ENCODE measurements at places on chromosomes 4 and X. TPM values are rescaled to one million over a fixed set of nuclear protein-coding genes. Genes with fewer than 3 reads are reported as not detected.
A peak's percentile ranks its signal among the peaks of the same experiment; 100 is the strongest.

XAGE1B gene
- total RNA-seq, result not detected

HTR2C gene
- total RNA-seq, result not detected

GASK1B gene
- total RNA-seq, result 25.8 TPM

DIPK2B gene
- total RNA-seq, result not detected

C1GALT1C1 gene
- total RNA-seq, result 12.7 TPM

COL25A1 gene
- 10.5 TPM for total RNA-seq

PABPC1L2A gene
- total RNA-seq, result 0.38 TPM

DNA sequence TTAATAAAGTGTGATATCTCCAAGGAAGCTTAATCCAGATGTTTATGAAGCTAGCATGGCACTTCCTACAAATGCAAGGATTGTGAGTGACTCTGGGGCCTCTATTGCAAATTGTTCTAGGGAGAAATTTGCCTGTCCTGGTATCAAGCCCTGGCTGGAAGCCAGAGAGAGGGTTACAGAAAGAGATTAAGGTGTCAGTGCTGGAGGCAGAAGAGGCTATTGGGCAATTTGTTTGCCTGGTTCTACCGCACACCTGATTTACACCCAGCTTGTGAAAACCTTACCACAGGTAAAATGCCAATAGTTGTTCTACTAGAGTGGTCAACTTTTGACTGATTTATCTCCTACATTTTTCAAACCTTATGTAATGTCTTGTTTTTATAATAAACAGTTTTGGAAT is 186.7 kb upstream of the FAT1 start:
- DNase-seq, result no peak

GRCh38 chr4:147582386-147583060 is 34.7 kb upstream of the TMEM184C start:
- DNase-seq, result peak; percentile 81

DNA sequence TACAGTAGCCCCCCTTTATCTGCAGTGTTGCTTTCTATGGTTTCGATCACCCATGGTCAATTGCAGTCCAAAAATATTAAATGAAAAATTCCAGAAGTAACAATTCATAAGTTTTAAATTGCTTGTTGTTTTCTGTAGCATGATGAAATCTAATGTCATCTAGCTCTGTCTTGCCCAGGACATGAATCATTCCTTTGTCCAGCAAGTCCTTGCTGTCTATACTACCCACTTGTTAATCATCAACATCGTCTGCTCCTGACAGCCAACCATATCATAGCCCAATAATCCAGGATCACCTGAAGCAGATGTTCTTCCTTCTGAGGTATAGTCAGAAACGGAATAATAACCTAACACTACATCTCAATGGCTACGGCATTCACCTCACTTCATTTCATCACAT is 79.8 kb downstream of the ADAMTS3 start:
- peak; percentile 16 for DNase-seq

GRCh38 chrX:100413229-100413628 is 3.2 kb upstream of the PCDH19 start:
- DNase-seq, result peak; percentile 10

DNA sequence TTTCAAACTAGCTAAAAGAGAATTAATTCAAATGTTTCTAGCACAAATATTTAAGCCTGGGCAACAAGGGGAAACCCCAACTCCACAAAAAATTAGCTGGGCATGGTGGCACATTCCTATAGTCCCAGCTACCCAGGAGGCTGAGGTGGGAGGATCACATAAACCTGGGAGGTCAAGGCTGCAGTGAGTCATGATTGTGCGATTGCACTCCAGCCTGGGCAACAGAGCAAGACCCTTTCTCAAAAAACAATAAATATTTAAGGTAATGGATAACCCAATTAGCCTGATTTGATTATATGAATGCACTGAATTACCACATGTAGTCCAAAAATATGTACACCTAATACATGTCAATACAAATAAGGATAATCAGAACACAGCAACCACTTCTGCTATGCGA is 14.3 kb downstream of the RCHY1 start:
- no peak for DNase-seq

DNA sequence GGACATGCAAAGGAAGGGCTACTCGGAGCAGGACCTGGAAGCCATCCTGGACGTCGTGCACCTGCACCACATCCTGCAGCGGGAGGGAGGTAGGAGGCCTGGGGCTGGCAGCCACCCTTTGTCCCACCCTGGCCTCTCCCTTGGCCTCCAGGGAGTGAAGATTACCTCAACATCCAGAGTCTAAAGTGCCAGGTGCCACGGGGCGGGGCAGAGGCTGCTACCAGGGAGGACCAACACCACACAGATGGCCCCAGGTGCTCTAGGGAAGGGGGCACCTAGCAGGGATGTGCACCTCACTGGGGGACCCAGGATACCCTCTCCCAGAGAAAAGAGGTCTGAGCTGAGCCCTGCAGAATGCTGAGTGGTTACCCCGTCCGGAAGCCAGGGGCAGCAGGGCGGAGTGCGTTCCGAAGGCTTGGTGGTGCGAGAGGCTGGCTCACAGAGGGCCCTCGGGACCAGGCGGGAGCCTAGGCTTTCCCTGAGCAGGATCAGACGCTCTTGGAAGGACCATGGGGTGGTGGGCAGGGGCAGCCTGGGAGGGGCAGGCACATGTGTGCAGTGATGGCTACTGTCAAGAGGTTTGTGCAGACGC is 16.1 kb downstream of the ABCD1 start:
- DNase-seq, result no peak

DNA sequence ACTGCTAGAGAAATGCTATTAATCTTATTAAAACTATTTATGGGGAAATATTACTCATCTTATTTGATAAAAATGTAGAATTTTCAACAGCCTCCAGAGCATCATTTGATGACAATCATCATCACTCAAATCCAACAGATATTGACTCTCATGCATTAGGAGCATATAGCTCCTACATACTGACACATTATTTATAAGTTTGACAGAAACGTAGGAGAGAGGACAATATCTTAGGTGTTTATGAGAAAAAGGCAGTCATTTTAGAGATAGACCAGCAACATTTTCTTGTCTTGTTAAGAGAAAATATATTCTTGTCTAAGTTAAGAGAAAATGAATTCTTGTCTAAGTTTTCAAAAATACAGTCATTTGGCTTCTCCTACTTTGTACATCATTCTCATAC is 2550.2 kb downstream of the PCDH7 start:
- DNase-seq, result no peak

DNA sequence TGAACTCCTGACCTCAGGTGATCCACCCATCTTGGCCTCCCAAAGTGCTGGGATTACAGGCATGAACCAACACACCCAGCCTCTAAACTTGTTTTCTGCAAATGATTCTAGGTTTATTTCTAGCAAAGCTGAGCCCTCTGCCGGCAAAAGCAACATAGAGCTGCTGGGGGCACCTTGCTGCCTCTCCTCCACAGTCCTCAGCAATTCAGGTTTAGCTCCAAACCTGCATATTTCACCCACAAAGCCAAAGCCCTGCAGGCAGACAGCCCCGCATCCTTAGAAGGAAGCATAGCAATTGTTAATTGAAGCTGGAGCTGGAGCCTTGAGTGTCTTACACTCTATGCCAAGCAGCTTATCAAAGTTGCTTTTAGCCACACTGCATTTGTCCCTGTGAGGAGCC is 24.9 kb upstream of the OCIAD2 start:
- DNase-seq, result no peak

DNA sequence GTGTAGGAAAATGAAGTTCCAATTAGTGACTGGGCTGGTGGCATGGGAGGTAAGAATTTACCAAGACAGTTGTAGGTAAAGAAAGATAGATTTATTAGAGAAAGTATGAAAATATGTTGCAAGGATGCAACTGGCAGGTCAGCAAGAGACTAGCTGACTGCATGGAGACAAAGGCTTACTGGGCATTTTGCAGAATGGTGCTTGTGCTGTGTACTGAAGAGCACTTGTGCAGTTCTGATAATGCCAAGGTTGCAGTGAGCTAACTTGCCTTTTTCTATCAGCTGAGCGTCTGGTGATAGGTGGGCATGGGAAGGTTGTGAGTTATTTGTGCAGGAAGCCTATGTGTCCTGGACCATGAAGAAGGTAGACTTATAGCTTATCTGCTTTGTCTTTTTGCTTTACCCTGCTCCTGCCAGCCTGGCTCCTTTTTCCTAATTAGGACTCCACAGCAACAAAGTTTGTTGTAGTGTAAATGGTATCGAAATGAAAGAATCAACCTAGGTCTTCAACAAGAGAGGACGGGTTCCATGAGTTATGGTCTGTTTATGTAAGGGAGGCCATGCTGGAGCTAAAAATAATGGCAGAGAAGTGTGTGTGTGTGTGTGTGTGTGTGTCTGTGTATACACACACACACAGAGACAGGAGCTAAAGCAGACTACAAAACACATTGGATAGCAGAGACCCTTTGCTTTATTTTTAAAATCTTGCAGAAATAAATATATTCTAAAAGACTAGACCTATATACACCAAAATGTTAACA is 15.0 kb downstream of the BST1 start:
- DNase-seq, result no peak

- DNase-seq, result peak; percentile 96
These were observed 556.3 kb downstream of the PPARGC1A start for GRCh38 chr4:23333556-23333945.

DNA sequence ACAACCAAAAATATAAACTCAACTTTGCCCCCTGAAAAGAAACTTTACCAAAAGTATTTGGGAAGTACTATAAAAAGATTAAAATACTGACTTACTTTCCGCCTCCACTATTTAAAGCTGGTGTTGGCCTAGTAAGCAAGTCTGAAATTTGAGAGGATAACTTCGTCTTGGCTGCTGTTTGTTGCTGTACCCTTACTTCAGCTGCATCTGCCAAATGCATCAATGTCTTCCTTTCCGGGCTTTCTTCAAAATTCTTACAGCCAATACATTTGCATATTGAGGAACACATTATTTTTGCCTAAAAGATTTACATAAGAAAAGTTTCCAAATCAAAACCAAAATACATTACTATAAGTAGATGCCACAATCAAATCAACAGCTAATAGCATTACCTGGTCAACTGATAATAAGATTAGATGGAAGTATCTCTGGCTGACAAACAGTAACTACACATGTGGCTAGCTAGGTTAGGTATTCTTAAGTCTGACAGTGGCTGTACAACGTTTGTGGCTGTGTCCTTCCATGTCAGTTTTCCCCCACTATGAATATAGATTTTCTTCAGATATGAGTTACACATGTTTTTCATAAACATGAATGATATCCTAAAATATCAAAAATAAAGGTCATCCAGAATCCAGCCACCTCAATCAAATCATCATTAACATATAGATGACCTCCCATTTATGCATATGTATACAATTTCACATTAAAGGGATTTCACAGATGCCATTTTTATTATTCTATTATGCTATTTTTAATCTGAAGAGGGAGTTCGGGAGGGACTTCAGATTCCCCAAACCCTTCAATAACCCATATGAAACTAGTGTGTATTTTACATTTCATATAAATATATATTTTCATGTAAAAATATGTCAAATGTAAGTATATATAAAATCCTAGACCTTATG is 30.6 kb downstream of the THAP9 start:
- DNase-seq, result no peak

GRCh38 chr4:189129044-189129694 is 811.5 kb upstream of the FRG1 start:
- DNase-seq, result no peak

GRCh38 chrX:69177511-69178162 is 12.4 kb upstream of the PJA1 start:
- no peak for DNase-seq

DNA sequence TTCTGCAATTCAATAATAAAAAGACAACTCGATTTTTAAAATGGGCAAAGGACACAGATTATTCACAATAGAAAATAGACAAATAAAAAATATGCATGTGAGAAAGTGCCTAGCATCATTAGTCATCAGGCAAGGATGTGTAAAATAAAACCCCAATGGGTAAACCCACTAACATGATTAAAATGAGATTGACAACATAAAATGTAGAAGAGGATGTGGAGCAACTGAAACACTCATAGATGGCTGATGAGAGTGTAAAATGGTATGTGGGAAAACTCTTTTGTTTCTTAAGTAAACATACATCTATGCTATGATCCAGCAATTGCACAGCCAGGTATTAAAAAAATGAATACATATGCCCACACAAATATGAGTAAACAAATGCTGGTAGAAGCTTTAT is 177.6 kb downstream of the IQCM start:
- DNase-seq, result peak; percentile 73

DNA sequence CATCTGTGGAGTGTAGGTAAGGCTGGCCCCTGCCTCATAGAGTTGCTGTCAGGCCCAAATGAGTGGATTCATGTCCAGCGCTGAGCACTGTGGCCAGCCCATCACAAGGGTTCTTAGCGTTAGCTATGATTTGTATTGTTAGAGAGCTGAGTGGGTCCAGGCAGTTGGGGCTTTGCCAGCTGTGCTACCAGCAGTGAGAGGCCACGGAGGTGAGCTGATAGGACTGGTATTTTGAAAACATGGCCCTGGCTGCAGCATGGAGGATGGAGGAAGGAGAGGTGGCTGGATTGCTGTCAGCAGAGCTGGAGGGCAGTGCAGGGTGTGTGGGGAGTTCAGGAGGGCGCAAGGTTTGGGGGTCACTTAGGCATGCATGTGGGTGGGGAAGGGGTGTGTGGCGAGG is 69.8 kb downstream of the PSAPL1 start:
- no peak for DNase-seq

DNA sequence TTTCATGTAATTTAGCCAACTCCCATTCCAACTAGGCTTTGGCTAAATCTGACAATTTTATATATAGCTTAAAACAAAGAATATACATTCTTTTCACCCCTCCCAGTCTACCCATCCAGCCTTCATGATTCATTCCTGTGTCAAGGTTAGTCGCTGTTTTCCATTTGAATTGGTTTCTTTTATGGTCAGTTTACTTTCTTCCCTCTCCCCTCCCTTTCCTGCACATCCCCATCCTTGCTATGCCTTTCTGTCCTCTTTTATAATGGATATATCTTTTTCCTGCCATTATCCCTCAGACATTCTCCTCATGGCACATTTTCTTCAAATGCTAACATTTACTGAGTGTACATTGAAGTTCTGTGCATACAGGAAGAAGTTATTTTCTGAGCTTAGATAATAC is 4.7 kb downstream of the ZXDB start:
- no peak for DNase-seq
